T-helper 17 cell (primary cell): ENCODE measurements at places on chromosomes 5 and 9.

- no peak for DNase-seq
Observed at GRCh38 chr5:112594095-112594850, 143.4 kb upstream of the APC start.

- DNase-seq: no peak
Observed at GRCh38 chr5:110956280-110956912, 115.1 kb upstream of the TSLP start.

DNA sequence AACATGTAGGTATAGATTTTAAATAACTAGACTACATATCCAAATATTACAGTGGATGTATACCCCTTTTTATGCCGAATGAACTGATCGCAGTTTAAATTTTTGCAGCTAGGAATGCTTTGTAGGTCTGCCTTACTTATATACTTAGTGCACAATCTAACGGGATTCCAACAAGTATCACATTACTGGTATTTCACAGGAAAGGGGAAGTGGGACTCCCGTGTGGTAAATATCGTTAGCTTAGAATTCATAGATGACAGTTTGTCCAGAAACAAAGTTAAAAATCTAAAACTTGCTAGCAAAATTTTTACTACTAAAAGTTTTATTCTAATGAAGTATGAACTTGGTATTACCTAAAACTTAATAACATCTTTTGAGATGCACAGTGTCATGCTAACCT lies 193.5 kb upstream of the TLX3 start:
- no peak for DNase-seq

- no peak for DNase-seq
Observed at GRCh38 chr5:55864606-55865541, 13.7 kb downstream of the IL31RA start.

DNA sequence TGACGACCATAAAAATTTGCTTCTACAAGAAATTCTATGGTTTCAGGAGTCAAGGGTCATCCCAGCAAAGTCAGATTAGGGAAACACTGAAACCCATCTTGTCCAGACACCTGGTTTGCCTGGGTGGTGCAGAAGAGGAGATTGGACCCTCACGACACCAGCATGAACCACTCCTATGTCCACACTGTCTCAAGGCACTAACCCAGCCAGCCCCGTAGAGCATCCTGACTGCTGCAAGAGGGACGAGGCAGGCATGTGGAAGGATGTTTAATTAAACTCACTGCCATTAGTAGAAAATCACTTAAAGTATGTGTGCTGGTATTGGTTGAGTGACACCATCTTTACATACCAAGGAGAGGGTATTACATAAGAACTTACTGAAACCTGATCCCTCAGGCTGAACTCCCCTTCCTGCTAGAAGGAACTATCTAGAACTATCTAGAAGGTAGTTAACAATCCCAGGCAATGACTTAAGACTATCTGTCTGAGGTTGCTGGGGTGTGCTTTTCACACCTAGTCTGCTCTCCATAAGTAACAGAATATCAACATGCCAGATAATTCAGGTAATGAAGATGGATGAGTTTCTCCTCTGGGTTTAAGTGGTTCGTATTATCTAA lies 93.6 kb downstream of the SEMA6A start:
- no peak for DNase-seq

DNA sequence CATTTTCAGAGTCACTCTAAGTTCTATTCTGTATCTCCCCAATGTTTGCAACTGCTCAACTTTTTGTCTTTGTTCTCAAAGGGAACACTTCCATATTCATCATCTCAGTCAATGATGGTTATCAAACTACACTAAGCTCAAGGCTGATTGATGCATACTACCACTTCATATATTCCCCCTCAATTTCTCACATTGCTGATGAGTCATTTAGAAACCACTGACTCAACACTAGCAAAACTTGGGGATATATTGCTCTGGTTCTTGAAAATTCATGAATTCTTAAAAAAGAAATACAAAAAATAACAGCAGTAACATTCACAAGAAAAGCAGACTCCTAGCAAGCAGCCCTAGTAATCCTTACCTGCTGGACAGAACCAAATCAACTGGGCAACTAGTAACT lies 52.2 kb downstream of the ABHD17B start:
- no peak for DNase-seq

GRCh38 chr5:147442224-147442623 lies 67.6 kb downstream of the DPYSL3 start:
- no peak for DNase-seq

- no peak for DNase-seq
Observed at GRCh38 chr5:82314964-82315758, 37.0 kb upstream of the RPS23 start.

GRCh38 chr9:77956555-77956954 lies 75.1 kb downstream of the GNAQ start:
- DNase-seq: no peak

- no peak for DNase-seq
Observed at GRCh38 chr9:111400564-111400898, 70.5 kb upstream of the OR2K2 start.

- DNase-seq: no peak
Observed at GRCh38 chr9:16515879-16516301, 354.6 kb downstream of the BNC2 start.

DNA sequence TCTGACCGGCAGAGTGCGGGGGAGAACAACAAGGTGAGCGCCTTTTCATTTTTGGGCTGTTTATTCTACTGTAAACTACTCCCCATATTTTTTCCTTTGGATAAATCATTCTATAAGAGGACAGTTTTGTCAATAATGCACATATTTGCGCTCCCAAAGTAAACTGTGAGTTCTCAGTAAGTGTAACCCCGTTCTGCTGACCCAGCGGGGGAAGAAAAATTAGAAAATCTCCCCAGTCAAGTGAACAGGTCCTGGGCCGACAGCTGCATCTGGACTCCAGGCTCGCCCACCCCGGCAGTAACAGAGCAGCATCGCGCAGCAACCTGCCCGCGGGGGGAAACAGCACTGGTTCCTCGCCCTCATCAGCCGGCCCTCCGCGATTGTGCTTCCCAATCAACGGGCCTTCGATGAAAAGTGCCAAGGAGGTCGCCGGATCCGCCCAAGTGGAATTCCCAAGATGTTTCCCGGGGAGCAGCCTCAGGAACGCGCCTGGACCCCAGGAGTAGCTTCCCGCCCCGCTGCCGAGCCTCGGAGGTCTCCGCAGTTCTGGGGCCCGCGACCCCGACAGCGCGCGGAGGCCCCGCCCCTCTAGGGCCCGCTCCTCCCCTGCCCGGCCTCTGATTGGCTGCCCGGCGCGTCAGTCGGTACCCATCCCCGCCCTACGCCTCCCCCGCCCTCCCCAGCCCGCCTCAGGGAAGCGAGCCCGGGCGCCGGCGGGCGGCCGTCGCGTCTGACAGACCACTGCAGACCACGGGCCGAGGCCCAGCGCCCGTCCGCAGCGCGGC lies at the start of gene OTULINL:
Gene OTULINL, plus strand, starts transcription at position 687 of the 785 bp plus-strand sequence. CDS start 103 bp downstream, outside the sequence.
- DNase-seq: peak; percentile 79

- no peak for DNase-seq
Observed at GRCh38 chr9:131008909-131009618, at the start of gene LAMC3. LAMC3 (plus strand) TSS chr9:131009174; CDS start chr9:131009215, 41 bp downstream.

DNA sequence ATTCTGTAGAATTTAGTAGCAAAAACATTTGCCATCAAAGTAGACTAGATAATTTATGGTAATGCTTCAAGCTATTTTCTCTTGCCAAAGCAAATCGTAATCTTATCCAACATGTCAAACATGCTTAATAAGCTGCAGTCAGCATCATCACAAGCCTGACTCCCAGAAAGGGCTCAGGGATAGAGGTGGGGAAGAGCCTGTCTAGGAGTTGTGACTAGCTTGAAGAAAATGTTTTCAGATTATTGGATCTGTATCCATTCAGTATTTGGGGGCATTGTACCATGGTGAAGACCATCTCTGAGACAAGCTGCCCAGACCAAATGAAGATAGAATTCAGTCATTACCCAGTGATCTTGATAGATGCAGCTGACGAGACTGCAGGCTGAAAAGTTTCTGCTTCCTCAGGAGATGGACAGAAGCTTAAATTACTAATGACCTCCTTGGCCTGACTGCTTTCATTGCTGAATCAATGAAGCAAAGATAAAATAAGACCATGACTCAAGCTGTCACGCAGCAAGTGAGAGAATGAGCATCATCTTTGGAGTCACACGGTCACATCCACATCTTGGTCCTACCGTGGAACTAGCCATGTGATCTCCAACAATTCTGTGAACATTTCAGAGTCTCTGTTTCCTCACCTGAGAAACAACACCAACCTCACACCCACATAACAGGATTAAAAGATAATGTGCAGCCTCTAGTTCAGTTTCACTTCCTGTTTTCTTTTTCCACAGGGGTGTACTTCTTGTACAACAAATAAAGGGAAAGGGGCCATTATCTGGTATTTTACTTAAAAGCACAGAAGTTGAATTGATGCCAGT lies 9.4 kb downstream of the ERAP2 start:
- DNase-seq: no peak

DNA sequence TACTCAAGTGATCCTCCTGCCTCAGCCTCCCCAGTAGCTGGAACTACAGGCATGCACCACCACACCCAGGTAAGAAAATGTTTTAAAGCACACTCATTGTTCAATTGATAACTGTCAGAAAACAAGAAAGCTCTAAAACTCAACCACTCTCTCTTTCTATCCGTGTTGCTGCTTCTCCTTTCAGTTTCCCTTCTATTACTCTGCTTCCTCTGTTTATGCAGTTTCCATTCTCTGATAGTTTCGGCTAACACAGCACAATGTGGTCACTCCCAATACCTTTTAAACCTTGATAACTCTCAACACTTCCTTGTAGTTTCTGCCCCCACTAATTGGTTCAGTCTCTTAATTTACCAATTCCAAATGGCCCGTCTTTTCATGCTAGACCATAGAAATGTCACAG lies 59.2 kb upstream of the NR4A3 start:
- DNase-seq: no peak

GRCh38 chr9:74281674-74282073 lies 215.5 kb upstream of the RORB start:
- no peak for DNase-seq

- no peak for DNase-seq
Observed at GRCh38 chr9:25716220-25716872, 38.1 kb upstream of the TUSC1 start.

DNA sequence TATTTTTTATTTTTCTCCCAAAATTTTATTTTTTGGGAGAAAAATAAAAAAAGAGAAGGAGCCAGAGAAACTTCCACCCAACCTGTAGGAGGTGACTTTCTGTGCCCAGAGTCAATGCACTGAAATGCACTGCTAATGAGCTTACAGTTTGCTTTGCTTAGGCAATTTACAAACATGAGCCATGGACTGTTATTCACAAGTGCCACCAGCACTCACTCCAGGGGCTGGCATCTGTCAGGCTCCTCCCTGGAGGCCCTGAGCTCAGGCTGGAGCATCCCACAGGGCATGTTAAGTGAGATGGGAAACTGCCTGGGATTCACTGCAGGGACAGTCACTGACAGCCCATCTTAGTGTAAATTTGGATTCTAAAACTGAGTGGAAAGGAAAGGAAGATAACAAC lies 74.9 kb downstream of the FANCC start:
- DNase-seq: no peak

DNA sequence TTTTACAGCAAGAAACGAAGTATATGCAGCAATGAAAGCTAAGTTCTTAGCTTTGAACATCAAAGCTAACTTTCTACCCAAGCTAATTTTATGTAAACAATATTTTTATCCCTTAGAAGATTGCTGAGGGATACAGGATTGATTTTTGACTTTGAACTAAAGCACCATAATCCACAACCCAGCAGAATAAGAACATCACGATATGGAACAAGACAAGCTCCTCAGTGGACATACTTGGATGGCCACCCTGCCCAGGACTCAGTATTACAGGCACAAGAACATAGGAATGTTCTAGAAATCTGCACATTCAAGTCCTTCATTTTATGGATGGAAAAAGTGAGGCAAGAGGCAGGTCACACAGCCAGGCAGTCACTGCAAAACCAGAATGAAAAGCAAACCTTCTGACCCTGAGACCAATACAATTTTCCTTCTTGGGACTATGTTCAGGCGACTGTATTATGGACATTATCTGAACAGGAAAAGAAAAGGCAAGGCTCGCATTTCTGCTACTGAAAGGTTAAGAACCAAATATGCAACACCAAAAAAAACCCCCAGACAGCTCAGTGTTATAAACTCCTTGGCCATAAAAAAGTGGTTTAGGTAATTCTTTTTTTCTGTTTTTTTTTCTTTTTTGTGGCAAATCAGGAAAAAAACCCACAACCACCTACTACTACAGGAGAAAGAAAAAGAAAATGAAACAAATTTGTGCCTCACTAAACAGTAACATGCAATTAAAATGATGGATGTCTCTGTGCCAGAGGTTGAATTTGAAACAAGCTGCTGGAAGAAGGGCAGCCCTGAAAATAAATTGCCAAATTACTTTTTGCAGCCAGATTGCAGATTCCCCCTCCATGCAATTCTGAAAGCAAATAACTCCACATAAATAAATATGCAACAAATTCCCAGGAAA lies 25.4 kb downstream of the EPB41L4B start:
- no peak for DNase-seq

- no peak for DNase-seq
Observed at GRCh38 chr9:114112778-114113584, 13.9 kb upstream of the KIF12 start.

DNA sequence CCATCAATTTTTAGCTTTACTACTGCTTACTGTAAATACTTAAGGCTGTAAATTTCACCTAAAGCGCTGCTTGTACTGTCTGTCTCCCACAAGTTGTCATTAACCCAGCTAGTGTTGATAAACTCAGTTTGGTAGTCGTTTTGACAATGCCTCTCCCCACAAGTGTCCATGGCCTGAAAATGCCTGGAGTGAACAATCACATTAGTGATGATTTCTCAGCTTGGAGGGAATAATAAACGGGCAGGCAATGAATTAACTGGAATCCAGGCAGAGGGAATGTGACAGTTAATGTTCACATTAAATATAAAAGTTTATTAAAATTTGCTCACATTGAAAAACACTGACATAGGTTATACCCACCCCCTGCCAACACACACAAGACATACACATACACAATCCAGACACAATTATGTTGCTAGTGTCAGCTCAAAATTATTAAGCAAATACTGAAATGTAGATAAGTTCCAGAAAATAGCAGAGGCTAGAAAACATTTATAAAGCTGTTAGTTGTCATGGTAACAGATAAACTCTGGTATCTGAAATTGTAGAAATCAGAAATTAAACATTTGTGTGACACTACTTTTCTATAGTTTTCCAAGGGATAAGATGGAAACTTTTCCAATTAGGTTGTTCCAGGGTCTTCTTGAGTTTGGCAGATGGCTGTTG lies 341.9 kb downstream of the DIRAS2 start:
- no peak for DNase-seq

GRCh38 chr9:97906236-97906831 lies 16.0 kb downstream of the TRMO start:
- no peak for DNase-seq

DNA sequence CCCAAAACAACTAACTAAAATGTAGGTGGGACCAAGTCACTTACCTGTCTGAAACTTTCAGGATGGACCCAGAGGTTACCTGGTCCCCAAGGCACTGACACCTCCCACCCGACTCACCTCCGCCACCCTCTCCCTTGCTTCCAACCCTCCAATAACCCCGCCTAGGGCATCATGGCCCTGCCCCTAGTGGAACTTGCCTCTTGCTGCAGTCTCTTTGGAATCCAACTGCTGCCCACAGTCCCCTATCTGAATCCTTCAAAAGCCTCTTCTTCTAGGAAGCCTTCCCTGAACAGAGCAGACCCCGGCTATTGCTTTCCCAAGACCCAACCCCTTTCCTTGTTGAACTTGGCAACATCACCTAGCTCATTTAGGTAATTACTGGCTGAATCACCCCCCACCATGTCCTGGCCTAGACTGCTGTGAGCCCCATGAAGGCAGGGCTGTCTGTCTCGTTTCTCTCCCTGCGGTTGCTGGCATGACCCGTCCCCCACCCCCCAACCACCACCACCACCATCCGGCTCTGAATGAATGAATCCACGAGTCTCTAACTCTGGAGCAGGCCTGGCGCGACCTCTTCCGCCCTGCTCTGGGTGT lies 9.4 kb downstream of the CRB2 start:
- DNase-seq: no peak
